Left forelimb (tissue), 1 donor: ENCODE measurements at places on chromosomes 7 and 10.

GRCh38 chr10:13820119-13820963 lies 233.6 kb downstream of the PRPF18 start:
- DNase-seq: no peak

DNA sequence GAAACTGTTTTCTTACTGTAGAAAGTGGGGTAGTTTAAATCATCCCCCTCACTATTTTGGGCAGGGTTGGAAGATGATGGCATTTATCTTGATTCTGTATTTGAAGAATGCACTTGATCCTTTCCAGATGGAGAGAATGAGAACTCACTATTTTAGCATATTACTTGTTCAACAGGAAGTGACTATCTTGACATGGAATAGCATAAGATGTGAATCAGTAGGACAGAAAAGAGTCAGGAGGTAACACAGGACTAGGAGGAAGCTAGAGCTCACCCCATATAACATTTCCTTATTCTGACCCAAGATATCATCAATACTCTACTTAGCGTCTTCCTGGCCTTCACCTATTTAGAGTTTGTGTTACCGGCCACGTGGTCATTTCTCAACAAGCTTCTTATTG lies 400.2 kb downstream of the PHTF2 start:
- DNase-seq: no peak

DNA sequence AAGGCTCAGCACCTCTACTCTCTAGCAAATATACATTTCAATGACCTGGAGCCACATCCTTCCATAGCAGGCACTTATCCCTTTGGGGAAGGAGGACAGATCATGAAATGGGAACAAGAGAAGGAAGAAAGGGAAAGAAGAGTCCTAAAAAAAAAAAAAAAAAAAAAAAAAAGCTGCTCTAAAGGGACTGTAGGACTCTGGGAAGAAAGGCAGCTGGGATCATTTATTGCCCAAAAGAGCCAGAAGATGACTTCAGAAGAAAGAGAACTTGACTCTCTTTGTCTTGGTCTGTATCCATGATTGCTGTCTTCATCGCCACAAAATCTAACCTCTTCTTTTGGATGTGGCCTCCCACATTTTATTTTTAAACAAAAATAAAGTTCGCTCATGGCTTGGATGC lies 203.6 kb upstream of the CELF2 start:
- no peak for DNase-seq

DNA sequence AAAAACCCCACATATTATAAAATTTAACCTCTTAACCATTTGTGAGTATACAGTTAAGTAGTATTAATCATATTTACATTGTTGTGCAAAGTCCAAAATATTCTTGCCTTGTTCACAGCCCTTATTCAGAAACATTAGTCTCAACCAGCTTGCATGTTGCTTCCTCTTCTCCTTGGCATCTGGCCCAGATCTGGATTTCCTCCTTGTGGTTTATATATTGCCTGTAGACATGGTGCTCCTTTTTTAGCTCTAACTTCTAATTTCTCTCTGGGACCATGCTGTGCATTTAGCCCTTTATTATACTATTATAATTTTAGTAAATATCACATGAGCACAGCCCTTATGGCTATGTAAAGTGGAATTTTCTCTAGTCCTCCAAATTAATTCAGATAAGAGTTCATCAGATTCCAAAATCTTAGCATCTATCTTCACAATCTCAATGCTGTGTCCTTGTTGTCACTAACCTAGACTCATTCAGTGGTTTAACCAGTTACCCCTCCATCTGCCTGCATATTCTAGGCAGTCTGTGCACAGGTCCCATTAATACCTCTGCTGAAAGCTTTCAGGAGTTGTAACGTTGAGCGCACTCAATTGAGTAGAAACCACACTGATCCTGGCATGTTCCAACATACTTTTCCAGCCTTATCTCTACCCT lies 7.9 kb downstream of the CPED1 start:
- no peak for DNase-seq

DNA sequence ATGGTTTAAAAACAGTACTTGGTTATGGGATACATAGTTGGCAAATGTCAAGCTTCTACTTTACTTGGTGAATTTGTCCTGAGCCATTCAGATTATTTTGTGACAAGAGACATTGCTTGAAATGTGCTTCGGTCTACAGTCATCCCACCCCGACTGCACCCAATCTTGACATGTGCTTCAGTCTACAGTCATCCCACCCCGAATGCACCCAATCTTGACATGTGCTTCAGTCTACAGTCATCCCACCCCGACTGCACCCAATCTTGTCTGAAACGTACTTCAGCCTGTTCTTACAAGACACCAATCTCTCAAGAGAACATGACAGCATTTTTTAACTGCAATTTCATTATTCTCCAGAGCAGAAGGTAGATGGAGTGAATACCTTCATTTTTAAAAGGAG lies 47.8 kb downstream of the PRKCQ start:
- no peak for DNase-seq

DNA sequence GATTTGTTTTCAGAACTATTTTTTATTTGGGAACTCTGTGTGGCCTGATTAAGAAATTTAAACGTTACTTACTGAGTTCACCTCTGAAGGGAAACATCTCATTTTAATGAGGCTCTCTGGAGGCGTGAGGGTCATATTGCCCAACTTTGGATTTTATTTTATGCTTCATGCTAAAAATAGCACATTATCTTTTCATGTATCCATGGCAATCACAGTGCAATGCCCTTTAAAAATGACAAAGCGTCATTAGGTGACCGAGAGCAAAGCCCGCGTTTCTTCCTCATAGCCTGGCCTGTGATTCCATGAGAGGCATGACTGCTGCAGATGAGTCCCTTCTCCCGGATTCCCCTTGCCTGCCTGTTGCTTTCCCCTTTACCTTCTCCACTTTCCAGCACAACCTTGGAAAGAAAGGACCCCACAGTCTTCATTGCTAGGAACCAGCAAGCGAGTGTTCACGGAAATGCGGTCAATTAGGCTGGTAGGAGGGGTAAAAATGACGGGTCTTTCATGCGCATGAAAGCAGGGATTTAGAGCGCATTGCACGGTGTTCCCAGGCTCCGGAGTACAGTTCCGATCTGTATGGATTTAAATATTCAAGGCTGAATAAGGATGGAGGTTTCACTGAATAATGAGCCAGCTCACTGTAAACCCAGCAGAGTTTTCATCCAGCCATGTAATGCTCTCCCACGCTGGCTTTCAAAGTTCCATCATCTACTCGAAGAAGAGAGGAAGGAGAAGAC lies 98.2 kb upstream of the PITRM1 start:
- no peak for DNase-seq

DNA sequence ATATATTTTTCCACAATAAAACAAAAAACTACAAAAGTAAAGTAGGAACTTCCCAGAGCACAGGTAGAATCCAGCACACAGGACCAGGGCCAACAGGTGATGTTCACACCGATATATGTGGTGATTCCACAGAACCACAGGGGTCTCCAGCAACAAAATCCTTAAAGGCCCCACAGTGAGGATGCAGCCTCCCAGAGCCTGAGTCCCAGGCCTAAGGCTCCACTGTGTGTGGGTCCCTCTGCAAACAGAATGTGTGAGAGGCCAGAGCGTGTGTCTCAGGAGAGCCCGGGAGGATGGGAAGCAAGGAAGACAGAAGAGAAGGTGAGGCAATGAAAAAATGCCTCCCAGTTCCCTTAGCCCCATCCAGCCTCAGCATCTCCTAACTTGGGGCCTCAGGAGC lies 173.9 kb downstream of the GRID1 start:
- DNase-seq: peak; percentile 55

GRCh38 chr7:100694098-100694745 lies at the start of gene GIGYF1:
TSS of gene GIGYF1 (minus strand) at chr7:100694250. CDS start at chr7:100688238, 6,012 bp downstream.
- DNase-seq: peak; percentile 86

DNA sequence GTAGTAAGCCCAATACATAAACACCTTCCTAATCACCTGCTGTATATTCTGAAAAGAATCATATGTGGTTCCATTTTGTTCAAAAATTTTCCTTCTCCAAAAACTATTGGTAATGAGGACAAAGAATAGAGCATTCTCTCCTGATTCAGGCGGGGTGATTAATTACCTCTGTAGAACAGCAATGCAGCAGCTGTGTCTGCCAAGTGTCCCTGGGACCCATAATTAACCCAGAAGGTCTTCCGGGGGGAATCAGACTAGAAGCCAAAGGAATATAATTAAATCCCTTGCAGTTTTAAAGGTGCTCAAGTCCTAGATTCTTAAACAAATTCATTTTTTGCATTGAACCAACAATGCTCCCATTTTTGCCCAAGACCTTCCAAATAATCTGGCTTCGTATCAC lies 60.3 kb upstream of the ABLIM1 start:
- DNase-seq: no peak

DNA sequence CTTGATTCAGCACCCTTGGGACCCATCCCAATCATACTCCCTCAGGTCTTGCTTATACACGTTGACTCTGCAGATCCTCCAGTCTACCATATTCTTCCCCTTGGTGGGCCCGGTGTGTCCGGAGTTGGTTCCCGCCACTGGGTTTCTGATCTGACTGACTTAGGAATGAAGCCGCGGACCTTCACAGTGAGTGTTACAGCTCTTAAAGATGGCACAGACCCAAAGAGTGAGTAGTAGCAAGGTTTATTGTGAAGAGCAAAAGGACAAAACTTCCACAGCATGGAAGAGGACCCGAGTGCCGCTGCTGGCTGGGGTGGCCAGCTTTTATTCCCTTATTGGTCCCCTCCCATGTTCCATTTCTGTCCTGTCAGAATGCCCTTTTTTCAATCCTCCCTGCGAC lies 5.9 kb upstream of the GDF10 start:
- DNase-seq: peak; percentile 36

DNA sequence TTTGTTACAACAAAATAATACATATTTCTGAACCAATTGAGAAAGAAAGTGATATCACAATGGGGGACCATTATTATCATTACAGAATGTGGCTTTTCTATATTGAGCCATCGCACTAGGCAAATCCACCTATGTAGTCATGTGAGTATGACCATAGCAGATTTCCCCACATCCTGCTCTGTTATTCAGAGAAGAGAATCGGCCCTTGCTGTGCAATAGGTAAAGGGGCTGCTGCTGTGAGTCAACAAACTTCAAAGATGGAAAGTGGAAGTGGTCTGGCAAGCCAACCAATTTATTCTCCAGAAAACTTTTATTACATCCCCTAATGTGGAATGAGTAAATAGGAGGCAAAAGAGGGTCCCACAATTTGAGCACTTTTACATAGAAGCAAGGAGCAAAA lies 573.4 kb downstream of the ETV1 start:
- DNase-seq: no peak

- DNase-seq: peak; percentile 88
These were observed 33.2 kb downstream of the WBP1L start for GRCh38 chr10:102776779-102777456.

GRCh38 chr10:80473692-80474596 lies 19.8 kb downstream of the TSPAN14 start:
- no peak for DNase-seq

DNA sequence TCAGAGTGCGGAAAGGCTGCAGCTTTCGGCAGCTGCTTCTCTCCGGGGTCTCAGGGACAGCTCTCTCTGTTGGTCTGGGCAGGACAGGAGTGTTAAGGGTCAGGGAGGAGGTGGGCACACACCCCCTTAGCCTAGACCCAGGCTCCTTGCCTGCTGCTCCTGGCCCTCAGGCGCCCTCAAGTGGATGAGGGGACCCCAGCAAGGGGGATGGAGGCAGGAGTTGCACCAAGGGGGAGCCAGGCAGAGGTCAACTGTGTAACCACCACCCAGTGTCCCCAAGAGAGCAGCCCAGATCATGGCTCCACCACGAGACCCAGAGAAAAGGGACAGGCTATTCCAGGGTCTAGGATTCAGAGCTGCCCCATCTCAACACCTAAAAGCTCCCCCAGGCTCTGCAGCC lies 26.9 kb downstream of the SPOCK2 start:
- DNase-seq: no peak

- DNase-seq: no peak
These were observed 182.9 kb downstream of the ANK3 start for GRCh38 chr10:60206735-60207134.

GRCh38 chr10:8511026-8511425 lies 456.5 kb downstream of the GATA3 start:
- no peak for DNase-seq
